ENCODE measurements at places on chromosomes 1 and 21.

DNA sequence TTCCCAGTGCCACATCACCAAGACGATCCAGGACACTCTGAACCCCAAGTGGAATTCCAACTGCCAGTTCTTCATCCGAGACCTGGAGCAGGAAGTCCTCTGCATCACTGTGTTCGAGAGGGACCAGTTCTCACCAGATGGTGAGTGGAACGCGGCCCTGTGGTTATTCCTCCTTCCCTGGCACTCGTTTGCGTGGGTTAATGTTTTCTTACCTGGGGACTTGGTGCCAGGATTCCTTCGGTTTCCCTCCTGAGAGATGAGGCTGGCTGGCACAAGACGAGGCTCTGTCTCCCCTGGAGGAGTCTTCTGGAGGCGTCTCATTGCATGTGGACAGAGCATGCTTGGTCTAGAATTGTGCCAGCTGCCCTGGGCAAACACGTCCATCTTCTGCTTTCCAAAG, 29.3 kb downstream of the ATP5PO start:
- no peak for DNase-seq

DNA sequence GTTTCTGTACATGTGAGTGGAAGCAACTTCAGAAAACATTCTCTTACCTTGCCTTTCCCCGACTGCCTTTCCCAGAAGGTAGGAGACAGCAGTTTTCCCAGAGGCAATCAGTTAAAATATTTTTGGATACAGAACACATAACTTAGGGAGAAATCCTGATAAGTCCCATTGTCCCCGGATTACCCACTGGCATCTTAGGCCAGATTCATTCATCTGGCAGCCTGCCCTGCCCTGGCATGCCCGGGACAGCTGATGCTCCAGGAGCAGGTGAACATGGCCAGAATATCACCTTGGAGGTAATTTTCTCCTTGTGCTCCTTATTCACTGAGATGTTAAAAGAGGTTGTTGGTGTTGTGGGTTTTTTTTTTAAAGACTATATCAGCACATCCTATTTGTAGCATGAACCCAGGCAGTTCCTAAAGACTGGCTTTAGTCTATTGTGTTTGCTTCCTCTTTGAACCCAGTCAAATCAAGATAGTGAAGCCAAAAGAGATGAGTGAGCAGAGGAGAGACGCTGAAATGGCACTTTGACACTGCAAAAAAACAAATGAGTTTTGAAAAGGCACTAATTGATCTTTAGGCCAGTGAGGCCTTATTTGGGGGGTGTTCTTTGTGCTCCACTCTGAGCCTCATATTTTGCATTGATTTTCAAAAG, 139.6 kb downstream of the PLPP3 start:
- no peak for DNase-seq

DNA sequence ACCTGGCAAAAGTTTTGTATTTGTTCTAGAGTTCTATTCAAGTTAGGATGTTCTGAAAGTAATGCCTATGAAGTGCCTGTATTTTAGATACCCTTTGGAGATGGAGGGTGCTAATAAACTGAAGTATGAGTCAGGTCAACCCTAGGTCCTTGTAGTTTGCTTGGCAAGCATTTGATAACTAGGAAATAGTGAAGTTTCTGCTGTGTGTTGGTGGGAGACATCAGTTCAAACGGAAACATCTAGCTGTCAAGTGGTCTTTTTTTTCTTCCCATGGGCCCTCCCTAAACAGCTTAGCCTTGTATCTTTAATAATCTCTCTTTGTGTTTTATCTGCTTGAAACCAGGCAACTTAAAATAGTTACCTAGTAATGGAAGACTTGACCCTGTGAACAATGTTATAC, 4.5 kb downstream of the MRPS6 start:
- no peak for DNase-seq

DNA sequence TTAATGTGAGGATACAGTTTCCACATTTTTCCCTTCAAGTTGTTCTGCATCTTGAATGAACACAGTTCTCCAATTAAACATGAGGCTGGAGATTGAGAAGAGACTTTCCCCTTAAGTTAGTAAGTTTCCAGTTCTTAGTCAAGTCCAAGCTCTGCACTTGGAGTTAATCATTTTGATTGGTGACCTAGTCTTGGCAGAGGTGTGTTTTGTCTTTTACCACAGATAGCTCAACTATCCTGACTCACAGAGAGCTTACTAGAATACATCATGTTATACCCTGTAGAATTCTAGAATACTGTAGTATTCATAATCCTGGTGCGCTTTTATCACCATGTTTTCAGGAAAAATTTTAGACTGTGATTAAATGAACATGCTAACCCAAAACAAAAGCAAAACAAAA, 129.2 kb downstream of the CYYR1 start:
- DNase-seq = no peak

- DNase-seq = no peak
Observed at GRCh38 chr1:161491472-161491871, 13.8 kb upstream of the FCGR2A start.

GRCh38 chr1:91744953-91745639, 140.9 kb downstream of the TGFBR3 start:
- no peak for DNase-seq

- DNase-seq = peak; percentile 63
Observed at GRCh38 chr1:160205242-160206035, at the start of gene PEA15. Gene PEA15 (plus strand): TSS chr1:160205384. CDS start chr1:160211545, 6,161 bp downstream.

- no peak for DNase-seq
Observed at GRCh38 chr1:109631513-109632505, 12.2 kb downstream of the AMPD2 start.
